Activated naive CD4-positive, alpha-beta T cell treated with anti-CD3 and anti-CD28 coated beads, Interleukin-2, amount 10 ng/mL, durations not matched to agents 7 days and 5 days (primary cell): ENCODE measurements at places on chromosomes 2 and 18.

DNA sequence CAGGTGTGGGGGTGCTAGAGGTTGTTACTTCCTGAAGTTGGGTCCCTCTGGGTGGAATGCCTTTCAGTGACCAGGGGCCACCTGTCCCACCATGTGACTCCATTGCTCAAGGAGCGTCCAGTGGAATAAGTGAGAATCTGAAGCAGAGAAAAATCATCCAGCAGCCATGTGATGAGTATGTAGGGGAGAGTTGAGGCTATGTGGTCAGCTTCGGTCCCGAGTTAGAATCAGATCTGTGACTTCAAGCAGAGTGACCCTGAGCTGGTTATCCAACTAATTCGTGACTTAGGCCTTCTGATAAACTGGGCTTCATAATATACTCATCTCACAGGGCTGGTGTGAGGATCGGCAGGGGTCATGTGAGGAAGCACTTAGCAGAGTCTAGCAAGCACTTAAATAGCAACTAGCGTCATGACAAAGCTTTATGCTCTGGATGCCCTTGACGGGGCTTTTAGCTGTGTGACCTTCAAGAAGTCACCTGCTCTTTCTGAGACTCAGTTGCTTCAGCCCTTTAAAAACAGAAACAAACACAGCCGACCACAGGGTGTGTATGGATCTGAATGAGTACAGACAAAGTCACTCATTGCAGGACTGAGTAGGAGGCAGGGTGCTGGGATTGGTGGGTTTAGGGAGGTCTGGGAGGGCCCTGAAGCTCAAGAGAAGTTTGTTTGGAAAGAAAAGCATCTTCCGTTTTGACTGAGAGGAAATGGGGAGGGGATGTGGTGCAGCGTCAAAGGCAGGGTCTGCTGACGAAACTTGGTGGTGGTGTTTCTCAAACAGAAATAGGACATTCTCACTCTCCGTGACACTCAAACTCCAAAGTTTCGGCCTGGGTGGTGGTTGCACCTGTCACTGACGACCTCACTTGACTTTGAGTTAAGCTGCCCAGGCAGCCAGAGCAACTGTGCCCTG is 264.0 kb upstream of the CXCR4 start:
- H3K4me3 ChIP-seq: peak overlapping the region; percentile 7
- H3K4me1 ChIP-seq: peaks cover 68% of the 10 kb centered on the region
- peak; percentile 88 for DNase-seq
- H3K27me3 ChIP-seq: no peaks in the 10 kb centered on the region
- H3K27ac ChIP-seq: peak overlapping the region; percentile 90

DNA sequence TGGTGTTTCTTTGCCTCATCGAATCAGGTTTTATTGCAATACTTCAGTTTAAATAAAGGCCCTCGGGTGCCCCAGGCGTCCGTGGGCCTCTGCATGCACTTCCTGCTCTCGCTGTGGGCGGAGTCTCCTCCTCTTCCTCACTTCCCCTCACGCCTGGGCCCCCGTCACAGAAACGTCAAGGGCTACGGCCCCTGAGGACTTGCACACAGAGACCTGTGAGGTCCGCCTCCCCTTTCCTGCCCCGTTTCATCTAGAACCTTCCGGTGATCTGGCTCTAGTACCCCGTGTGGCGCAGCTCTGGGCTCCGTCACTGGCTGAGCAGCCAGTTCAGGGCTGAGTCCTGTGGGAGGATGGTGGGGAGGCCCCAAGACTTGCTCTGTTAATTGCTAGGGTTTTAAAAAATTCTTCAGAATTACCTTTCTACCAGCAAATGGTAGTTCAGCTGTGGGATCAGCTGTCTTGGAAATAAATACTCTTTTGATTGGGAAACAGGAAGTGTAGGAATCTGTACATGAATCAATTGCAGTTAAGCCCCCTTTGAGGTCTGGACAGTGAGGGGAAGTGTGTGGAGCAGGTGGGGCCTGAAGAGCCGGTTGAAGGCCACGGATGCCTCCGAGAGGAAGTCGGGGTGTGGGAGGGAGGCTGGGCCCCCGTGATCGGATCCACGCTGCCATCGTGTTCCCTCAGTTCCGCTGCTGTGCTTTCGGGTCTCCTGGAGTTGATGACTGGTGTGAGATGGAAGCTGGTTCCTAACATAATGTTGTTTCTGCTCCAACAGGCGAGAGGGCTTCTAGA is 10.2 kb downstream of the NFATC1 start:
- peaks cover 59% of the 10 kb centered on the region for H3K4me1 ChIP-seq
- H3K36me3 ChIP-seq: peaks cover 39% of the 10 kb centered on the region
- peak; percentile 95 for DNase-seq
- no peaks in the 10 kb centered on the region for H3K27me3 ChIP-seq

GRCh38 chr2:229869226-229869625 is 52.6 kb downstream of the TRIP12 start:
- H3K27me3 ChIP-seq: no peaks in the 10 kb centered on the region
- H3K4me3 ChIP-seq: no peak overlapping the region
- peaks cover 42% of the 10 kb centered on the region for H3K36me3 ChIP-seq

DNA sequence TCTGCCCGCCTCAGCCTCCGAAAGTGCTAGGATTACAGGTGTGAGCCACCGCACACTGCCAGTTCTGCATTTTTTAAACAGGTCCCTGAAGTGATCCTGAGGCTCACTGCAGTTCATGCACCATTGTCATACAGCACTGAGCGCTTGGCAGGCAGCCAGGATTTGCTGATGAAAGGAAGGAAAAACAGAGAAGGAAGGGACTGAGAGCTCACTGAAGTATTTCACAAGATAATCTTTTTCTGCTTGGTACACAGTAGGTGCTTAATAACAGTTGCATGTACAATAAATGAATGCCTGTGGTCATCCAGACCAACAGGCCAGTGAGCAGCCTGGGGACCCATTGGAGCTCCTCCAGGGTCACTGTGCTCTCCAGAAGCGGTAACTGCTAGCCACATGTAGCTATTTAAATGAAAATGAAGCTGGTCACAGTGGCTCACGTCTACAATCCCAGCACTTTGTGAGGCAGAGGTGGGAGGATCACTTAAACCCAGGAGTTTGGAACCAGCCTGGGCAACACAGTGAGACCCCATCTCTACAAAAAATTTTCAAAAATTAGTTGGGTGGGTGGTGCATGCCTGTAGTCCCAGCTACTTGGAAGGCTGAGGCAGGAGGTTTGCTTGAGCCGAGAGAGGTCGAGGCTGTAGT is 33.1 kb upstream of the SMAD7 start:
- peaks cover 61% of the 10 kb centered on the region for H3K27me3 ChIP-seq
- no peaks in the 10 kb centered on the region for H3K36me3 ChIP-seq
- H3K4me1 ChIP-seq: peaks cover 6% of the 10 kb centered on the region
- no peak overlapping the region for H3K4me3 ChIP-seq

GRCh38 chr2:233593201-233593600 is 24.2 kb upstream of the UGT1A8 start:
- peaks cover 4% of the 10 kb centered on the region for H3K27me3 ChIP-seq
- DNase-seq: no peak
- no peaks in the 10 kb centered on the region for H3K4me1 ChIP-seq
- no peak overlapping the region for H3K4me3 ChIP-seq
- no peak overlapping the region for H3K27ac ChIP-seq

DNA sequence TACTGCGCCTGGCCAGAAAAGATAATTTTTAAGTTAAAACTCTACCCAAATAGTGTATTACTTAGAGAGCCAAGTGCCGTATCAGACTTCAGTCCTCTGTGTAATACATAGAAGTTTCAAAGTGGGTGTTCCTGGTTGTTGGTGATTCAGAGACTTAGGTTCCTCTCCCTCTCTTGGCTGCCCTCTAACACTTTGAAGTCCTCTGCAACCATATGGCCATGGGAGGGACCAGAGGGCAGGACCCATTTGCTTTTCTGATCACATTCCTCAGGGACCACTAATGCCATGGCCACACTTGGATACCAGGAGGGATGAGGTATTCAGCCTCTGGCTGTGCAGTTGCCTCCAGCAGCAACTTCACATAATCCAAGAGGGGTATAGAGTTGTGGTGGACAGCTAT is 131.5 kb downstream of the CAPN13 start:
- no peak overlapping the region for H3K4me3 ChIP-seq
- no peak overlapping the region for H3K27ac ChIP-seq
- no peaks in the 10 kb centered on the region for H3K4me1 ChIP-seq
- peaks cover 12% of the 10 kb centered on the region for H3K27me3 ChIP-seq
- DNase-seq: no peak

- no peak overlapping the region for H3K27ac ChIP-seq
- peaks cover under 1% of the 10 kb centered on the region for H3K36me3 ChIP-seq
- peaks cover 33% of the 10 kb centered on the region for H3K27me3 ChIP-seq
- DNase-seq: no peak
- H3K4me1 ChIP-seq: peaks cover 21% of the 10 kb centered on the region
Observed at GRCh38 chr2:85924522-85924921, 35.7 kb upstream of the ST3GAL5 start.

- no peak overlapping the region for H3K27ac ChIP-seq
- no peak overlapping the region for H3K4me3 ChIP-seq
- no peaks in the 10 kb centered on the region for H3K36me3 ChIP-seq
- H3K27me3 ChIP-seq: no peaks in the 10 kb centered on the region
- H3K4me1 ChIP-seq: no peaks in the 10 kb centered on the region
- DNase-seq: no peak
Observed at GRCh38 chr18:57953883-57954282, 90.1 kb upstream of the NEDD4L start.

DNA sequence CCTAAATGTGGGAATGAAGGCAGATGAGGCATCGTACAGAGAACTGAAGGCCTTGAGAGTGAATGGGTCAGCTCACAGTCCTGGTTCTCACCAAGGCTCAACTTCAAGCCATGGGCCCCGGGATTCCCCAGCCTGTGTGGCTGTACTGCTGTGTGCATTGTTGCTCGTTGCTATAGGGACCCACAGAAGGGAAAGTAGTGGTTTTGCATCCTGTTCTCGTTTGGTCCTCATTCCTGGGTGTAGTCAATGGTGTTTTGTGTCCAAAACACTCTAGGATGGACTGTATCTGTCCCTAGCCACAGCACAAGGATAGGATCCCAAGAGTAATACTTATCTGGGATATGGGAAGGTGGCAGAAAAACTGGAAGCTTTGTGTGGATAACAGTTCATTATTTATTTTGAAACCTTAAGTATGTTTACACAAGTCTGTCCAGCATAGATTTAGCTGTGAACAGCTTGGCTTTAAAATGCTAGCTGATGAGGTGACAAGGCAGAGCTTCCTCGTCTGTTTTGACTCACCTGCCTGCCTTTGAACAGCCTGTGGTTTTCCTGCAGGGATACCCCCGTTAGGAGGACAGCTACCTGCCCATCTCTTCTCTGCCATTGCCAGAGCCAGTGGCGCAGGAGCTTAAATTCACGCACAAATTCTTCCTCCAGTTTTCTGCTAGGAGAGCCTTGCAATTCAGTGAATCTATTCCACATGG is 85.0 kb downstream of the WDSUB1 start:
- H3K4me3 ChIP-seq: no peak overlapping the region
- DNase-seq: peak; percentile 49
- H3K4me1 ChIP-seq: peaks cover 12% of the 10 kb centered on the region
- H3K27me3 ChIP-seq: no peaks in the 10 kb centered on the region
- H3K36me3 ChIP-seq: no peaks in the 10 kb centered on the region

GRCh38 chr2:121134728-121135127 is 150.3 kb downstream of the TFCP2L1 start:
- DNase-seq: no peak
- H3K4me1 ChIP-seq: no peaks in the 10 kb centered on the region
- H3K36me3 ChIP-seq: no peaks in the 10 kb centered on the region
